Suppressor macrophage treated with lipopolysaccharide for 1 hour (primary cell): ENCODE measurements at places on chromosomes 7 and 10.
A peak's percentile ranks its signal among the peaks of the same experiment; 100 is the strongest.

- DNase-seq: peak; percentile 48
Measured at GRCh38 chr7:17307000-17307399, 8.5 kb downstream of the AHR start.

DNA sequence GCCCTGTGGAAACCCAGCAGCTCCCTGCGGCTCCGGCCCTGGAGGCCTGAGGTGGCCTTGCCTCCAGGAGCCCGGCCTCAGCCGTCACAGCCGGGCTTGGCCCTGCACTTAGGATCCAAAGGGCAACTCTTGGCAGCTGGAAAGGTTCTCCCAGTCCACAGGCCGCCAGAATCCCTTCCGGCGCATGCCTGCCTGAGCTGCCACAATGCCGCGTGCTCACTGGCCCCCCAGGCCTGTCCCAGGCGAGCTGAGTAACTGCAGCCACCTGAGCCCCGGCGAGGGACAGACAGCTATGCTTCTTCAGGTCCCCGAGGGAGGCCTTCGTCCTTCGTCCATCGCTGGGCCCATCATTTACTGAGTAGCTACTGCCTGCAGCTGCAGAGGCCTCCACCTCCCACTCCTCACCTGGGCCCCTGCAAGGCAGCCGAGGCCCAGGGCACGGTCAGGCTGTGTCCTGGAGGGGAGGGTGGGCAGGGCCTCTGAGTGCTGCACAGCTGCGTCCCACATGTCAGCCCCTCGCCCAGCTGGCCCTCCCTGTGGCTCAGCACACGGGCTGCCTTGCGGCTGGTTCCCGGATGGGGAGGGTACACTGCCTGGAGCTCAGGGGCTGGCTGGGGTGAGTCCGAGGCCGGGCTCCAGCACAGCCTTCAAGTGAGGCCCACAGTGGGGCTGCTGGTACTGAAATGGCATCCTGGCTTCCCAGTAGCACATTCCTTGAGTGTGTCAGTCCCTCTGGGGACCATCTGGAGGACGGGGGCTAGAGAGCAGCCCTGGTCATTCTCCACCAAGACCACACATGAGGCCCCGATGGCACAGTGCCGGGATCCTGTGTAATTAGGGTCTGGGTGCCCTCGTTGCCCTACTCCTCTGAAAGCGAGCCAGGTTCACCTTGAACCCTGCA lies 172.5 kb downstream of the ELFN1 start:
- no peak for DNase-seq

DNA sequence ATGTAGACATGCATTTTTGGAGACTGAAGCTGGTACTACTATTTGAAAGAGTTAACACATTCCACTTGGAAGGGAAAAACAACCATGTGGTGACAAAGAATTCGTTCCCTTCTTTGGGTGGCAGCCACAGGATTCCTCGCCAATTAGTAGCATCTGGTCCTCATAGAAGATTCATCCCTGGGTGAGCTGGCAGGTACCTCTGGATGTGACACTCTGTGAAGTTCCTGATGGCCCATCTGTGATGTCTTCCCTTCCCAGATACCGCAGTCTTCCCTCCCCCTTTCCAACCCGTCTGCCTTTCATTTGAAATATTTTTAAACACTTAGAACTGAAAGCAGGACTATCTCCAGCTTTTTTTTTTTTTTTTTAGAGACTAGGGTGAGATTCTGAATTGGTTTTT lies 569.5 kb downstream of the TYW1 start:
- DNase-seq: no peak

GRCh38 chr7:156234192-156234591 lies 406.4 kb upstream of the RNF32 start:
- DNase-seq: no peak

GRCh38 chr10:28425422-28425821 lies 107.5 kb upstream of the WAC start:
- DNase-seq: no peak

DNA sequence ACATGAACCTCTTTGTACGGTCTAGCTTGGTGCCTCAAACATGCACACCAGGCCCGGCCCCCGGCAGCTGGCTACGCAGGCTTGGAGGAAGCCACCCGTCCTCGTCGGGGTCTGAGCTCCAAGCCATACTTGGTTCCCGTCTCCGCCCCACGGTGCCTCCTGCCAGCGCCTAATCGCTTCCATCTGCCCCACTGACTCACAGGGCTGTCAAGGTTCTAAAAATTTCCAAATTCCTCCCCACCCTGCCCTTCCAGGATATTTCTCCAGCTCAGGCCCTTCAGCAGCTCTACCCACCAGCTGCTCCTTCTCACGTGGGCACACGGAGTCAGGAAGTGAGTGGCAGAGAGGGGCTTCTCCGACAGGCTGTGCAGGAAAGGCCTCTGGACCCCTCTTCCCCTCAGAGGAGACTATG lies 38.8 kb downstream of the TMEM270 start:
- no peak for DNase-seq

DNA sequence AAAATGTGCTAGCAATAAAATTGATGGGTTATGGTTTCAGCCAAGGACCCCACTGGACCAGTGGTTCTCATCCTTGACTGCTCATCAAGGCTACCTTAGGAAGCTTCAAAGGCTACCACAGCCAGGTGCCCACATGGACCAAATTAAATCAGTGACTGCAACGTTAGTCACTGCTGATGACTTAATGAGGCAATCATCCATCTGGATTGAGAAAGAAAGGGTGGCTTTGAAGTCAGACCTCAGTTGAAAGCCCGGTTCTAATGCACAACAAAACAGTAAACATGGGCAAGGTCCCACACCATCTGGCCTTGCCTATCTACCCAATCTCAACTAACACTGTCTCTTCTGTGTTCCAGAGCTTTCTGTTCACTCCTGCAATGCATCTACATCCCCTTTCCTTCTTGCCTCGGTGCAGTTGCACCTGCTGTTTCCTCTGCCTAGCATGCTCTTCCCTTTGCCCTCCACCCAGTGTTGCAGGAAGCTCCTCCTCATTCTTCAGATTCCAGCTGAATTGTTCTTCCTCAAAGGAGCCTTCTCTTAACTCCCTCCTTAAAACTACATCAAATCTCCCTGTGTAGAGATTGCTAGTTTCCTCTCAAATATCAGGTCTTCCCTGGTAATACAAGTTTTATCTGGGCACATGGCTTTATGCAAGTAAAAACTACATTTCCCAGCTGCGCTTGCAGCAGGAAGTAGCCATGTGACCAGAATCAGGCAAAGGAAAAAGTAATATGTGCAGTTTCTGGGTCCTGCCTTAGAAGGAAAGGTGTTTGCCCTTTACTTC lies 10.3 kb upstream of the KCNK18 start:
- no peak for DNase-seq

DNA sequence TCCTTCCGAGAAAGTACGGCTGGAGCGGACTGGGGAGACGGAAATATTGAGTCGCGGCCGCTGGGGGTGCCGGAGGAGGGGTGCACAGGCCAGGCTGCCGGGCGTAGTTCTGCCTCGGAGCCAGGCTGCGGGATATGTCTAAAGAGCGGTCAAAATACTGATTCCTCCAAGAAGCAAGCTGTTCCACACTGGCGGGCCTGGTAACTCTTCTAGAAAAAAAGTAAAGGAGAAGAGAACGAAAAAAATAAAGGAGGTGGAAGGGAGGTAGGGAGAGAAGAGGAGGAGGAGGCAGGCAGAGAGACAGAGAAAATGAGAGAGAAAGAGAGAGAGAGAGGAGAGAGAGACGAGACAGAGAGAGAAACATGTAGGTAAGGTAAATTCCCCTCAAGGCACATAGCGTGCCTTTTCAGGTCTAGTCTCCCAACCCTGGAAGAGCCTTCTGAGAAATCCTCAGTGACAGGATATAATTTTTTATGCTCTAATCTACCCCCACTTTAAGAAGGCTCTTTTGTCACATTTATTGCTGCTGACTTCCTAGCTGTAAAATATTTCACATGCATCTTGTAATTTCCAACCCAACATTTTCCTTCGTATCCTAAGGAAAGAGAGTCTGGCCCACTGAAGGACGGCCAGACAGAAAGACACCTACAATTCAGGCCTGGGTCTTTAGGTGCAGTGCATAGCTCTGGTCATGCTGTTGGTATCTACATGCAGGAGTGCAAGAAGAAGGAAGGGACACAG lies 5.7 kb downstream of the DLX5 start:
- no peak for DNase-seq

GRCh38 chr7:135755351-135755753 lies 6.7 kb upstream of the FAM180A start:
- DNase-seq: no peak

GRCh38 chr10:85420501-85421191 lies 945.9 kb downstream of the GRID1 start:
- DNase-seq: no peak

DNA sequence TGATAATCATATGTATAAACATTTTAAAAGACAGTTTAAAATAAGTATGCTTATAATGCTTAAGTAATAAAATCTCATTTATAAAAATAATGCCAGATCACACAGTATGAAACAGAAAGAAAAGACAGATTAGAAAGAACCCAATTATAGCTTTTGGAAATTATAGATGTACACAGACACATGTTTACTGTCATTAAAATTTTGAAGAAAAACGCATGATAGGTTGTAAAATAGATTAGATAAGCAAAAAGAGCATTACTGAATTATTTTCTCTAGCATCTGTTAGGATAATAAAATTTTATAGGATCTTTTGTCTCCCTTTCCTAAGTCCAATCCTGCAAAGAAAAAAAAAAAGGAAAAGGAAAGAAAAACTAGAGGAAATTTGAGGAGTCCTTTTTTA lies 1107.3 kb upstream of the LRRN3 start:
- no peak for DNase-seq

- no peak for DNase-seq
Measured at GRCh38 chr10:33151344-33151864, 183.1 kb downstream of the NRP1 start.

- DNase-seq: no peak
Measured at GRCh38 chr10:122115874-122116273, 126.9 kb downstream of the TACC2 start.

DNA sequence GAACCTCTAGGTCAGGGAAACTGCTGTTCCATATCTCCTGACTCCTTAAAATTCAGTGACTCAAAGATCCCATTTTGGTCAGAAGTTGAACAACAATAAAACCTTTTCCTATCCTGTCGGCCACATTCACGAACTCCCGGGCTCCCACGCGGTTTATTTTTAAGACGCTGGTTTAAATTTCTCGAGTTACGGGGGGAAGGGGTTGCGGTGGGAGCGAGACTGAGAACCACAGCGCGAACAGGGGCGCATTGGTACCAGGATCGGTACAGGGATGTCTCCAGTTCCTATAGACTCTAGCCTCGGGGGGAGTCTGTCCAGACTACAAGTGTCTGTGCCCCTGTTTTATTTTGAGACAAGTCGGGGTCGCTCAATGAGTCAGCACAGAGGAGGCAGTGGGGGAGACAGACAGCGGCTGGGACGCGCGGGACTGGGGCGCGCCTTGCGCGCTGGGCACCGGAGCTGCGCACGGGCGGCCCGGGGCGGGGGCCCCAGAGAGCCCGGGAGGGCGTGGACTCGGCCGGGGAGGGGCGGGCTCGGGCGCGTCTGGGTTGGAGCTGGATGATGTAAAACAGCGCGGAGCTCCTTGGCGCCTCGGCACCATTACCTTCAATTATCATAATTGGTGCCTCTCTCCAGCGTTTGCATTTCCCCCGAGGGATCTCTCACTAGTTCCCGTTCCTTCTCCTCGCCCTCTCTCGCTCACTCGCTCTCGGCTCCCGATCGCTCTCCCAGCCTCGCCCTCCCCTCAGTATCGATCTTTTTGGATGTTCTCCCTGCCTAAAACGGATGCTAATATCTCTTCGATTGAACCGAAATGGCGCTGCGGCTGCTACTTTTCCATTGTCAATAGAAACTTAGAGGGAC lies 8.7 kb upstream of the BAMBI start:
- DNase-seq: no peak

- no peak for DNase-seq
Measured at GRCh38 chr10:115936926-115937767, 335.9 kb downstream of the GFRA1 start.

GRCh38 chr10:44457259-44457658 lies 72.4 kb upstream of the CXCL12 start:
- DNase-seq: no peak

DNA sequence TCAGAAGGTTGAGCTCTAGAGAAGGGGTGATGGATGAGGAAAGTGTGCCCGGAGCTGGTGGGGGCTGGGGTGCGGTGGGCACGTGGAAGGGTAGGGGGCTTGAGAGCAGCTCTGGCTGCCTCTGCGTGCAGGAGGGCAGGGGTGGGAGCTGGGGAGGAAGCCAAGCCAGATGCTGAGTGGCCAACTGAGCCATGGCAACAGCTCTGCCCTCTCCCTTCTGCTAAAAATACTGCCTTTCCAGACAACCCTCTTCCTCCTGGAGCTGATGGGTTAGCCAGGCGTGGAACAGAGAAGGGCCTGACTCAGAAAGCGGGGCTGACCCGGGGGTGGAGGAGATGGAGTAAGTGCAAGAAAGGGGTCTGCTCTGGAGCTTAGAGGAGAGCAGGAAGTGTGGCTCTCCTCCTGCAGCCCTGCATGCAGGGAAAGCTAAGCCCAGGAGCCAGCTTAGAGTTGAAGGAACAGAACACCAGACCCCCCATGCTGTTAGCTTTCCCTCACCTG lies 114.6 kb upstream of the AGK start:
- DNase-seq: no peak

GRCh38 chr10:22681783-22682183 lies 32.6 kb downstream of the PIP4K2A start:
- DNase-seq: peak; percentile 45

DNA sequence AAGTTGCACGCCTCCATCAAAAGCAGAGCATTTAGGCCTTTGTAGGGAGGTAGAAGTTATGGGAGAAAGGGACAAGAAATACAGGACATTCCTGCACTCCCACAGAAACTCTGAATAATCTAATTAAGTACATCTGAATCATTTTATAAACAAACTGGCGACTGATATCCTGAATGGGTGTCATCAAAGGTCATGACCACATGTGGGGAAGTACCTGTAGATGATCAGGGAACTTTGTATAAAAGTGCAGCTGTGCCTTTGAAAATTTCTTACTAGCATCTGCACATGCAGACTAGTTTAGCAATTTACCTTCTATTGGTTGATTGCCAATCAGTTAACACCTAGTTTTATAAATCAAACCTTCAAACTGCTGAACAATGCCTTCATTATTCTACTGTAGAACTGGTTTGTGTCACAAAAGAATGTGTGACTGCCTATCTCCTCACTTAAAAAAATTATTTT lies 17.1 kb downstream of the STEAP4 start:
- peak; percentile 41 for DNase-seq

GRCh38 chr7:100158229-100159098 lies at the start of gene TRAPPC14:
Gene TRAPPC14 (minus strand): TSS chr7:100158723. CDS start chr7:100158499, 224 bp downstream.
- peak; percentile 94 for DNase-seq

DNA sequence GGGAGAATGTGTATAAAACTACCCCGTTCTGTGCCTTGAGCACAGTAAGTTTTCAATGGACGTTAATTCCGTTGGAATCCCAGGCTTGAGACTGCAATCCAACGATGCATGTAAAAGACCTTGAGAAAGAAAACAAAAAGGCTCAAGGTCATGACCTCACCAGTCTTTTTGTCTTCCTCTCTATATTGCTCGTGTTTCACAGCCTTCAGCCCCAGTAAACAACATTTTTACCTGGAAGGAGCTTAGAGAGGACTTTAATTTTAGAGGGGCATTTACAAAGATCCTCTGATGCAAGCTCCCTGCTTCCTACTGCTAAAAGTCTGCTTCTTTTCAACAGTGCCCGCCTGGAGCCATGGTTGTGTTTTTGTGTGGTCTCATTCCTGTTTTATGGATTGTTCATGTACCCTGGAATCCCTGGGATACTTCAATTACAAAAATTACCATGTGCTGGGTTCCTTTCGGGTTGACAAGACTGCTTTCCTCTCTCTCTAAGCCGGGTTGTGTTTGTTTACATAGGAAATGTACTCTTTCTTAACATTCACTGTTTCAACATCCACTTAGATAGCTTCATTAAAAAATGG lies 320.1 kb upstream of the NFE2L3 start:
- DNase-seq: no peak
